COR-L47 (cell line): ENCODE measurements at places on chromosomes 5 and 9.
A peak's percentile ranks its signal among the peaks of the same experiment; 100 is the strongest.

- no peak for DNase-seq
Measured at GRCh38 chr5:6858419-6858818, 145.2 kb downstream of the TENT4A start.

DNA sequence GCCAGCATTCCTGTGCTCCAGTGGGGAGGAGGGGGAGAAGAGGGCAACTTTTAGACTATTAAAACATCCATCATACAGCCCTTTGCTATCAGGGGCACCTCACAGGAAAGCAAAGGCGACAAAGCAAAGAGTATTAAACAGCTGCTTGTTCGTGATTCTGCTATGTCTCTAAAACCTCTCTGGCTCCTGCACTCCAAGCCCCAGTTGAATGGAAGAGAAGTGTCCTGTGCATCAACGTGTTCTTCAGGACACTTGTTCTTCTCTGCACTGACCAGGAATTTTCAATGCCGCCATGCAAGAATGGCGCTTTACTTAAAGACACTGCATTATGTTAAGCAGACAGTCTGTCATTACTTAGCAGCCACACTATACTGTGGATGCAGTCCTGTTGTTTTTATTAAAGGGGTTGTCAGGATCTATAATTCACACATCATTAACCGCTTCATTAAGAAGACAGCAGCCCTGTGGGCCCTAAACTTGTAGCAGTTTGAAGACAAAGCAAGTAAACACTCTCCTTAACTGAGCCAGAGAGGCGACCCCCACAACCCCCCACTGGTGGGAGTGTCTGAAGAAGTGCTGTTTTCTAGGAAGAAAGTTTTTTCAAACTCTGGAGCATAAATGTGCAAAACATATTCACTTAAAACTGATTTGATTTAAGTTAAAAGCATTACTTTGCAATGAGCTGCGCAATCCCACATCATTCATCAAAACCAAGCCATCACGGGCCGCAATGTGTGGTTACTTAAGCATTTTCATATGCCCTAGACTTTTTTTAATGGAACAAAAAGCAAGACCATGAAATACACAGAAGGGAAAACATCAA, 164.5 kb downstream of the ZNF608 start:
- DNase-seq = no peak

DNA sequence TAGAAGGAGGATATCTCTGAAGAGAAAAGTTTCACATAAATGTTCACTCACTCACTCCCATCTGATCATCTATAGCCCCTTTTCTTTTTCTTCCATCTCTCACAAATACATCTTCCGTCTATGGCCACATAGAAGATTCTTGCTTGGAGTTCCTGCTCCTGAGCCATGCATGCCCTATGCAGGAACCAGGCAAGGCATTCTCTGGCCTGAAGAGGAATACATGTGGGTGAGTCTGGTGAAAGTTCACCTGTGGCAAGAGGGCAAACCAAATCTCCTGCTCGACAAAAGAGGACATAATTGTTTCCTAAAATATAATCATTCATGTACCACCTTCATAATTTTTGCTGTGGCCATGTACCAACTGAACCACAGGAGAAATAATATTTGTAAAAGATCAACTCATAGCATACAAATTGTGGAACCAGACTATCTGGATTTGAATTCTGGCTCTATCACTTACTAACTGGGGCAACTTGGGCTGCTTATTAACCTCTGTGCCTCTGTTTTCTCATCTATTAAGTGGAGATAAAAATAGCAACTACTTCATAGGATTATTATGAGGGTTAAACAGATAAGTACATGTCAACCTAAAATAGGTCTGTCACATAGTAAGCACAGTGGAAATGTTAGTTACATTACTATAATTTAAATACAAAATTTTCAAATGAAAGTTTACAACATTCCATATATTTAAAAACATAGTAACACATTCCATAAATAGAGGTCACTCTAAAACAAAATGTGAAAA, 121.2 kb upstream of the NFIB start:
- DNase-seq = no peak

DNA sequence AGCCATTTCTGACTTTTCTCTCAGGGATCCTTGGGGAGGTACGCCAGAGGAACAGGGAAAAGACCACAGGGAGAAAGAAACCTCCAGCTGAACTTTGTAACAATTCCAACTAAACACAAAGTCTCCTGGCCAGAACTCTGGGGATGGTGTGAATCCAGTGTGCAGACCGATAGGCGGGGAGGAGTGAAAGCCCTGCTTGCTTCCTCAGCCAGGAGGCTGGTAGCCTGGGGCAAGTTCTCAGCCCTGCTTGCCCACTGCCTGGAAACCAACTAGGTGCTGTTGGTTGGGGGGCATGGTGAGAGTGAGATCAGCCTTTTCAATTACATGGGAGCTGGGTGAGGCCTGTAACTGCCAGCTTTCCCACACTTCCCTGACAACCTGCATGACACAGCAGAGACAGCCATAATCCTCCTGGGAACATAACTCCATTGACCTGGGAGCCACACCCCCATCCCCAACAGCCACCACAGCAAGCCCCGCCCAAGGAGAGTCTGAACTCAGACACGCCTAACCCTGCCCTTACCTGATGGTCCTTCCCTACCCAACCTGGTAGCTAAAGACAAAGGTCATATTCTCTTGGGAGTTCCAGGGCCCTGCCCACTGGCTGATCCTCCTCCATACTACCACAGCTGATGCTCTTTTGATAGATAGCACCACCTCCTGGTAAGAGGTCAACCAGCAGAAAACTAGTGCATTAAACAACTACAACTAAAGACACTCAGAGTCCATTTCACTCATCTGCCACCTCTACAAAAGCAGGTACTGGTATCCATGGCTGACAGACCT, 100.1 kb upstream of the TNFAIP8 start:
- DNase-seq = peak; percentile 20

GRCh38 chr9:109497226-109498153, 617 bp downstream of the PTPN3 start:
- peak; percentile 43 for DNase-seq

DNA sequence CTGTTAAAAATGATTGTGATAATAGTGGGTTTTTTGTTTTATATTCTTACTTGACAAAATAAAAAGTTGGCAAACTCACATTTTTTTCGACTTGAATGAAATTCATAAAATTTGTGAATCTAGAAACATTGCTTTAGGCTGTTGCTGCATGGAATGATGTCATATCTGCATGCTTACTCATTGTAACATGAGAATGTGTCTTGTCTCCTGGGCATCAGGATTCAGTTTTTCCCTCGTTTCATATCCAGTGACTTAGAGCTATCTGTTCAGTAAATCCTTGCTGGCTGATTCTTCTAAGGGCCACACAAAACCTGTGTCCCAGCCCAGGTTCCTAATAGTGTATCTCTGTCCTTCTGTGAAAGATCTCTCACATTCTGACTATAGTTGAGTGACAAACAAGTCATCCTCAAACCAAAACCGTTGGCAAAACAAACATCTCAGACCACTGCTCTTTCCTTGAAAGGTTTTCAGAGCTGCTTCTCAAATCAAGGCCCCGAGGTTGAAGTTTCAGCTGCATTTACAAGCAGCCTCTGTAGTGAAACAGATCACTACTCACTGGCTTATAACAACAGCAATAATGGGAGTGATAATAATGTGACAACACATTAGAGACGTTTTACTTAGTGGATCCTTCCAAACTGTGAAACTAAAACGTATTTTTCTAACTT, 95.0 kb downstream of the NPR3 start:
- DNase-seq = no peak

GRCh38 chr9:114166614-114167572, 11.6 kb downstream of the COL27A1 start:
- DNase-seq = no peak

- no peak for DNase-seq
Measured at GRCh38 chr5:157568720-157569119, 6.9 kb downstream of the ADAM19 start.

- DNase-seq = no peak
Measured at GRCh38 chr9:99818500-99818899, 3.2 kb upstream of the NR4A3 start.

GRCh38 chr5:5145651-5146529, 5.8 kb downstream of the ADAMTS16 start:
- no peak for DNase-seq

- no peak for DNase-seq
Measured at GRCh38 chr5:36105819-36106218, 39.1 kb upstream of the UGT3A2 start.

DNA sequence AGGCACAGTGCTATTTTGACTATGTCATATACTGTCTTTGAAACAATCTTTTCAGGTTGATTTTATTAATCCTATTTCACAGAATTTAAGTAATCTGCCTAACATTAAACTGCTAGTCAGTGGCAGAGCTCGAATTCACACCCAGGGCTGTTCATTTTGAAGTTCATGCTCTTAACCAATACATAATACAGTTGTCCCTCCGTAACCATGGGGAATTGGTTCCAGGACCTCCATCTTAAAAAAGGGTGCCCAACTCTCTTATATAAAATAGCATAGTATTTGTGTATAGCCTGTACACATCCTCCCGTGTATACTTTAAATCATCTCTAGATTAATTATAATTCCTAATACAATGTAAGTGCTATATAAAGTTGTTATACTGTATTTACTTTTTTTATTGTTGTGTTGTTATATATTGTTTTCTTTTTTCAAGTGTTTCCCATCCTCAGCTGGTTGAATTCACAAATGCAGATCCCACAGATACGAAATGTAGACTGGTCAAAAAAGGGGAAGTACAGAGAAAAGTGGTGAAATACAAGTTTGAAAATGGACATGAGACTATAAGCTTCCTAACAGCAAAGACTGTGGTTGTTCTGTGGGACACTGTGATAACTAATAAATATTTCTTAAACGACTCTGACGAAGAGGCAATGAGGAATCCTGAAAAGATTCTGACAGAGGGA, 18.3 kb downstream of the RFX3 start:
- DNase-seq = no peak

- no peak for DNase-seq
Measured at GRCh38 chr9:20570756-20571155, 51.5 kb downstream of the MLLT3 start.

DNA sequence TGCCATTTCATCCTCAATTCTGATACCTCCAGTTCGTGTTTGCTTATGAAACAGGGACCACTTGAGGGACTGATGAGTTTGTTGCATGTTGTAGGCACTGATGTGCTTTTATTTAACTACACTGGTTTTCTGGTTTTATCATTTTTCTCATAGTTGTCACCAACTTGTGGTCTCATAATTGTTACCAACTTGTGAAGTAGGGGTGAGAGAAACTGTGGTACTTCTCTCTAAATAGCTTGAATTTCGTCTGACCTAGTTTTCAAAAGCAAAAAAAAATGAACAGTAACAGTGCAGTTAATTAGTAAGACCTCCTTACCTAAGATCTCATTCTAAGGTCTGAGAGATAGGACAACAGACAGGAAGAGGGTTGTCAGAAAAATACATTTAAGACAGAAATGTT, 78.0 kb downstream of the ANXA2R start:
- no peak for DNase-seq

- DNase-seq = no peak
Measured at GRCh38 chr5:154393850-154394249, 51.9 kb upstream of the SAP30L start.

DNA sequence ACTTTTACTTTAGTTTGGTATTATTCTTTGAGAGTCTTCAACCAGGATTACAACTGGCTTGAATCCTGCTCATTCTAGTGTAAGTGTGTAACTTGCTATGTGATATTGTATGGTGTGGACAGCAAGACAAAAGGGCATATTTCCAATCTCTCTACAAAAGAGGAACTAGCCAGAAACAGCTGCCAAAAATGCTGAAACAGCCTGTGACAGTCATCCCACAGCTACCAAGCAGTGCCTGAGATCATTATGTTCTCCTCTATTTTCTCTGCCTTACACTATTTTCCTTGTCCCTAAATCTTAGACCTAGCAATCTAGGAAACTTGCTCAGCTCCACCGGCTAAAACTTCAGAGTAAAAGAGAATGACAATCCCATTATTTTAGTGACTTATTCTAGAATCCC, 42.8 kb downstream of the WDR41 start:
- DNase-seq = no peak

GRCh38 chr9:133945977-133946753, 46.0 kb downstream of the VAV2 start:
- DNase-seq = no peak

DNA sequence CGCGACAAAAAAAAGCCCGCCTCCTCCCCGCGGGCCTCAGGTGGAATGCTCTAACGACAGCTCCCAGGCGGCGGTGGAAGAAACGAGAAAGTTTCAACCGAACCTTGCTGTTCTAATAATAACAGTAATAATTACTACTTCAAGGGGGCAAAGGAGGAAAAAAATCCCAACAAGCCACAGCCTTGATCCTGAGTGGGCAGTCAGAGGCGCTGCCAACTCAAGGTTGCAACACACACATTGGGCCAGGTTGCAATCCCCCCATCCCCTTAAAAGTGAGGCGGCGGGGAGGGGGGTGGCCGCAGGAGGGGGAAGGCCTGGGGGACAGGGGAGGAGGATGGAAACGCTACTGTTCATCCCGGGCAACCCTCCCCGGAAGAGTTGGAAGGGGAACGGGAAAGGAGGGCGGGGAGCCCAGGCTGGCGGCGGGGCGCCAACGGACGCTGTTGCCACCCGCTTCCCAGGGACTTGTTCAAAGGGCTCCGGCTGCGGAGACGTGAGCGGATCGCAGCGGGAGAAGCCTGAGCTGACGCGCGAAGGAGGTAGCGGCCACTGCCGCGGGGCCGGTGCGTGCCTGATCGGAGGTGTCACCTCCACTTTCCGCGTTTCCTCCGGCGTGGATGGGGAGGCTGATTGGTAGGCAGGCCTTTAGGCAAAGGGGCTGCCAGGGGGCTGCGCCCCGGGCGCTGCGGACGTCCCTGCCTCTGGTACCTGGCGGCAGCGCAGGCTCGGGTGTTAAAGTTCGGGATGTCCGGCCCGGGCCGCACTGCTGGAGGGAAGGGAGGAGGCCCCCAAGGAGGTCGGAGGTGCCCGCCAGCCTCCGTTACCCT, 647 bp downstream of the SMARCA2 start:
- peak; percentile 38 for DNase-seq
